Effector memory CD8-positive, alpha-beta T cell (primary cell): ENCODE measurements at places on chromosomes 11 and 22.
A peak's percentile ranks its signal among the peaks of the same experiment; 100 is the strongest.

DNA sequence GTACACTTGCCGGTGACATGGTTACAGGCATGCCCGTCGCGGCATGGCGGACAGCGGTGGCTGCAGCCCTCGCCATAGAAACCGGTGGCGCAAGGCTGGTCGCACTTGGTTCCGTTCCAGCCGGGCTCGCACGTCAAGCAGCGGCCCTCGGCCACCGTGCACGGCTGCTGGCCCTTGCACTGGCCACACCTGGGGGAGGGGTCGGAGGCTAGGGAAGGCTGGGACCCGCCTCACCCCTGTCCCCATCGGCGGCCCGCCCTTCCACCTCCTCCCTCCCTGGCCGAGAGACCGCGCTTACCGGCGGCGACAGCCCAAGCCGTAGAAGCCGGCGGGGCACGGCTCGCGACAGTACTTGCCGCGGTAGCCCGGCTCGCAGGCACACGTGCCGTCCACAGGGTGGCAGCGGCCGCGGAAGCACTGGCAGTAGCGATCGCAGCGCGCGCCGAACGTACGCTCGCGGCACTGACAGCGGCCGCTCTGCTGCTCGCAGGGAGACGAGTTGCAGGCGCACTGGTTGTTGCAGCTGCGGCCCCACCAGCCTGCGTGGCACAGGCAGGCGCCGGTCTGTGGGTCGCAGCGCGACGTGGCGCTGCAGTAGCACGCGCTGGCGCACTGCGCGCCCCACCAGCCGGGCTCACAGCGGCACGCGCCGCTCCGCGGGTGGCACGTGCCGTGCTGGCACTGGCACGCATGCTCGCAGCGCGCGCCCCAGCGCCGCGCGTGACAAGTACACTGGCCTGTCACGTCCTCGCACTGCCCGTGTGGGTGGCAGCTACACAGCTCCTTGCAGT, 6.7 kb downstream of the SCARF2 start:
- peak; percentile 63 for DNase-seq

DNA sequence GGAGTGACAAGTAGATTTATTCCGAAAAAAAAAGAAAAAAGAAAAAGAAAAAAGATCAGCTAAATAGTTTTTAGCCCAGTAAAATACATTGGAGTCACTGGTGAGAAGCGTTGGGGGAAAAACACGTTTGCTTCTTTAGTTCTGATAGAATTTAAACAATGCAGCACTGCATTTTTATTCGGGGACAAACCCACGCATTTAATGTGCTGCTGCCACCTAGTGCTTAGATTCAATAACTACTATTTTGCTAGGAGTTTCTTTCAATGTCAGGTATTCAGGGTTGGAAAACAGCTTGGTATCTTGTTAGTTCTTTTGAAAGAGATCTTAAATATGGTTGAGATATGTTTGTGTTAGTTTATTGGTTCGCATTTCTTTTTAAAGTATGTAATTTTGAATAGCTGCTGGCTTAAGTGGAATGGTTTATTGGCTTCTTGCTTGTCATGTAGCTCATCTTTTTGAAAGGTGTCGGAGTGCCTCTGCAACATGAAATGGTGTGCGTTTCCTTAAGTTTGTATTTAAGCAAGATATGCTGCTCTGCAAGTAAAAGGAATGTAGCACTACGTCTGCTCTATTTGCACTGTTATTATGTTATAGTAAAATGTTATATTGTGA, 41.9 kb downstream of the SVIP start:
- DNase-seq = peak; percentile 13

- DNase-seq = no peak
Measured at GRCh38 chr11:69213316-69213715, 57.6 kb downstream of the SMIM38 start.

GRCh38 chr11:67468759-67469507, at the start of gene TMEM134:
Gene TMEM134 (minus strand): TSS chr11:67469251. CDS start chr11:67469192, 59 bp downstream.
- DNase-seq = peak; percentile 83

GRCh38 chr11:121932646-121933185, 183.3 kb downstream of the BLID start:
- no peak for DNase-seq

DNA sequence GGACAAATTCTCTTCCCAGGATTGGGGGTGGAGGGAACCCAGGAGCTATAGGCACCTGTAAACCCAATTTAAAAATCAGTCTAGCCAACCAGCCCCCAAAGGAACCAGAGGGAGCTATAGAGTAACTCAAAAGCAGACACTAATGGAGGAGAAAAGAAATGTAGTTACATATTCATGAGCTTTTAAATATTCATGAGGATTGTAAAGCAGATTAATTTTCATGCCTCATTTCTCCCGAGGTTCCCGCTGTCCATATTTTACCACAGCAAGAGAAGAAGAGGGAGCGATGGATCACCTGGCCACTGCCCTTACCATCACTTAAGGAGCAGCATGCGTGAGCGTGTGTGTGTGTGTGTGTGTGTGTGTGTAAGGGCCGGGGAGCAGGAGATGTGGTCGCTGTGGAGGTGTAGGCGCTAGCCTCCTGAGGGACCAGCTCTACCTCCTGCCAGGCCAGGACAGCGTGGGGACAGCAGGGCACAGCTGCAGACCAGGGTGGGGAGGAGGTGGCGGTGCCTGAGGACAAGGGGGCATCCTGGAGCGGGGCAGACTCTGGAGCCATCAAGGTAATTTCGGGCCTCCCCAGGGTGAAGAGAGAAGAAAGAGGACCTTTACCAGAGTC, 100.7 kb upstream of the THY1 start:
- no peak for DNase-seq

DNA sequence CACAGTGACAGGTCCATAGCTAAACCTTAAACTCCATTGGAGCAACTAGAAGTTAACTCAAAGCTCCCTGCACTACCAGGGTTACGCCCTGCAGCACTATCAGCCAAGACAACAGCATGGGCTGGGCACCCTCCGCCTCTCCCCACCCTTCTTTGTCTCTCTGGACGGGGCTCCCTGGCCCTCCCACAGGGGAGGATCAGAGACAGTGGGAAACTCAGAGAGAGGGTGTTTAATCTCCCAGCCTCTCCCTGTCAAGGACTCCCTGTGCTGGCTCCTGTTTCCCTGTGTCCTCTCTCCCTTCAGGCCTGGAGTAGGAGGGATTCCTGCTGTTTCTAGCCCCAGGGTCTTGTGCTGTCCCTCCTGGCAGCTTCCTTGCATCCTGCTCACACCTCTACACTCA, 56.9 kb upstream of the CSNK2A3 start:
- DNase-seq = no peak

DNA sequence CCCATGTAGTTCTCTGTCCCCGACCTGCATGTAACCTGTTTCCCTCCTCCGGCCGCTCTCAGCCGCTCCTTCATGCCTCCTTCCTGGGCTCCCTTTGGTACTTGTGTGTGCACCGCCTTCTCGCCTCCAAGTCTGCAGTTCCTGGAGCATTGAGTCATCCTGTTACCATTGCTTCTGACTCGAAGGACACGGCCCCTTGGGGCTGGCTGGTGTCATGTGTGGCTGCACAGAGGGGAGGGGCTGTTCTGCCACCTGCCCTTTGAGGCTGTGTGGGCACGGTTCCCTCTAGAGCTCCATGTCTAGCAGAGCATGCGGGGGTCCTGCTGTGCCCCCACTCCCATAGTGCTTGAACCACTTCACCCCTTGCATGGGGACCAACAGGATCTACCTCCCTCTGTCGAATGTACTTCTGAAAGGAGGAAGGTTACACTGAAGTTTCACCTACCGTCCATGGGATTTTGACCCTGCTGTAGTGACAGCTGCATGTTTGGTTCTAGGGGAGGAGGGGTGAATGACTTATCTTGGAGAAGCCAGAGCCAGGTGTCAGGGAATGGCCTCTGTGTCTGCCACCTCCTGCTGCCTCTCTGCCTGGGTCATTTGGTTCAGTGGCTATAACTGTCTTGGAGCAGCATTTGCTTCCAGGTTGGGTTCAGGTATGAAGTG, 39.6 kb downstream of the BCR start:
- no peak for DNase-seq

- no peak for DNase-seq
Measured at GRCh38 chr11:3632070-3632660, 9.6 kb downstream of the ART5 start.

GRCh38 chr22:49820984-49821383, 6.7 kb downstream of the BRD1 start:
- DNase-seq = no peak

- DNase-seq = no peak
Measured at GRCh38 chr11:96303980-96304379, 39.0 kb downstream of the MAML2 start.

GRCh38 chr11:114121804-114122504, 62.4 kb downstream of the ZBTB16 start:
- no peak for DNase-seq

GRCh38 chr11:11940551-11940950, 67.9 kb downstream of the DKK3 start:
- DNase-seq = no peak

DNA sequence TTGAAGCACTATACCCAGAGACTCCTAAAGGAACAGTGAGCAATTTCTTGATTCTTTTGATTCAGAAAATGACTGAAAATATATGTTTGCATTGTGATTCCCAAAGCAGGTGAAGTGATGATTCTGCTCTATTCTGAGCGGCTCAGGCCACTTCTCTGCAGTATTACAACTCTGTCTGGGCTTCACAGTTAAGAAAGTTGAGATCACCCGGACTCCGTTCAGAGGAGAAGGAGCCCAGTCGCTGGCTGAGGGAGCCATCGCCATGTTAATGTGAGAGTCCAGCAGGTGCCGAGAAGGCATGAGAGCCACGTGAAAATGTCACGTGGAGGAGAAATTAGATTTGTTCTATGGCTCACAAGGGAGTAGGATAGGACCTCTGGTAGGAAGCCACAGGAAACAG, 91.6 kb downstream of the SCN3B start:
- DNase-seq = no peak

GRCh38 chr11:125842321-125842948, 9.3 kb downstream of the PATE4 start:
- DNase-seq = no peak

DNA sequence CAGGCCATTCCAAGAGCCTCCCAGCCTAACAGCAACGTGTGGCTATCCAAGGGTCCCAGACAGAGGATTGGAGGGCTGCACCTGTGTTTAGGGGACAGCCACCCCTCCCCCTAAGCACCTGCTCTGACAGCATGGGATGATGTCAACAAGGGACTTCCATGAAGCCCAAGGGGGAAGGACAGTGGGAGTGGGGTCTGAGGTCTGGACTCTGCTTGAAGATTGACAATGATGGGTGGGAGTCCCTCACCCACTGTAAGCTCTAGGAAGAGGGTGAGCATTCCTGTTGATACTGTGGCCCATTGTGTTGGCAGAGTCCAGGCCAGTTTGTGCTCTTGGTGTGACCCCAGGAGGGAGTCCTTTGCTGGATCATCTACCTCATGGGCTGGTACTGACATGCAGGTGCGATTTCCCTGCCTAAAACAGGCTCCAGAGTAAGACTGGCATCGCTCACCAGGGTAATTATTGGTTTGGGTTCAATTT, 46.9 kb upstream of the TUB start:
- no peak for DNase-seq

GRCh38 chr22:35128637-35129036, 62.7 kb downstream of the ISX start:
- no peak for DNase-seq

GRCh38 chr11:26018336-26018735, 313.6 kb upstream of the ANO3 start:
- DNase-seq = no peak

DNA sequence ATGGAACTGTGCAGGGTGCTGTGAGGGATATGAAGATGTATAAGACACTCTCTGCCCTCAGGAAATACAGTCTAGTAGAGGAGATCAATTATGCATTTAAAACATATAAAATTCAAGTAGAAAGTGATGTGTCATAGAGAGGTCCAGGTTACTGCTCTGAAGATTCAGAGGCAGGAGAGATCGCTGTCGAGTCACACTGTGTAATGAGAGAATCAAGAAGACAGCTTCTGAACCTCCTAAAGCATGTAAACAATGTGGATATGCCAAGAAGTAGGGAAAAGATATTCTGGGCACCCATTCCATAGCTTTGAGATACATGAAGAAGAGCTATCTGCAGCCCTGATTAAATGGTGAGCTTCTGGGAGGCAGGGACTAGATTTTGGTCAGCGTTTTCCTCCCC, 16.7 kb downstream of the SSH3 start:
- DNase-seq = no peak

DNA sequence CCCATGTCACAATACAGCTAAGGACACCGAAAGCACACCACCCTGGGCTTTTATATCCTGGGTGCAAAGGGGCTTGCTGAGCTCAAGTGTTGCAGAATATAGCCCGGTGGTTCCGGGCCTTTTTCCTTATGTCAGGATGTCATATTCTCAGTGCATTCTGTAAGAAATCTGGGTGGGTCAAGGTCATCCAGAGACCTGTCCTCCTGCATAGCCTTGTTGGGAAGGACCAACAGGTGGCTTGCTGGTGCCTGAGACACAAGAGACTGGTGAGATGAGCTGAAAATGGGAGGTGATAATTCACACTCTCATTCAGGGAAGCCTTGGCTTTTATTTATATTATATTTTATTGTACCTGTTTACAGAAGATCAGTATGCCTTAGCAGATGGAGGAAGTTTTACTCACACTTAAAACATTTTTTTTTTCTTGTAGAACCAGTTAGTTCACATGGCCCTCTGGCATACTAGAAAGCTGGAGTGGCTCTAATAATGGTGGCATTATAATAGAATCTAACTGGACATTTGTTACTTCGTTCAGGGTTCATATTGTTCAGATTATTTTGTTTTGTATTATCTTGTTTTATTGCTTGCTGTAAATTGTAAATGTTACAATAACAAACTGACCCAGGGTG, 14.6 kb upstream of the TMEM123 start:
- no peak for DNase-seq

- DNase-seq = no peak
Measured at GRCh38 chr11:59206635-59207034, 6.1 kb downstream of the MPEG1 start.

DNA sequence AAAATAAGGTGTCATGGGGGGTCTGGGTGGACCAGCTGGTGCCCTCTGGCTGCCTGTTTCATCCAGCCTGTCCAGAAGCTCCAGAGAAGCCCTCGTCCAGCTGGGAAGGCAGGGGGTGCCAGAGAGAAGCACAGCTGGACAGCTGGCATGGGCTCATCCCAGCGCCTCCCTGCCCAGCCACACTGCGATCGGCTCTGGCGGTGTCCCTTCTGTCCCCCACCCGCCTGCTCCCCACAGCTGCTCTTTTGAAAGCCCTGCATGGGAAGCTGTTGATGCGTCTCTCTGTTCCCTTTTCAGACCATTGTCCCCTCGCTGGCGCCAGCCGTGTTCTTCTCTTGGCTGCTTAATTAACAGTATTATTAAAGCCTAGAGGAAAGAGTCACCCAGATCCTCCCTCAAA, 86.5 kb downstream of the MN1 start:
- DNase-seq = no peak

- no peak for DNase-seq
Measured at GRCh38 chr11:125428486-125429173, 67.4 kb downstream of the FEZ1 start.

GRCh38 chr11:22690871-22691270, 24.5 kb downstream of the GAS2 start:
- DNase-seq = no peak

- DNase-seq = no peak
Measured at GRCh38 chr11:27621405-27622161, 78.7 kb downstream of the BDNF start.
